ENCODE measurements at places on chromosomes 2 and 18.
A peak's percentile ranks its signal among the peaks of the same experiment; 100 is the strongest.

GRCh38 chr2:12928197-12928774 lies 211.6 kb downstream of the TRIB2 start:
- no peak for DNase-seq
- H3K27ac ChIP-seq, result peak overlapping the region; percentile 15
- peaks cover 3% of the 10 kb centered on the region for H3K36me3 ChIP-seq
- no peaks in the 10 kb centered on the region for H3K27me3 ChIP-seq

DNA sequence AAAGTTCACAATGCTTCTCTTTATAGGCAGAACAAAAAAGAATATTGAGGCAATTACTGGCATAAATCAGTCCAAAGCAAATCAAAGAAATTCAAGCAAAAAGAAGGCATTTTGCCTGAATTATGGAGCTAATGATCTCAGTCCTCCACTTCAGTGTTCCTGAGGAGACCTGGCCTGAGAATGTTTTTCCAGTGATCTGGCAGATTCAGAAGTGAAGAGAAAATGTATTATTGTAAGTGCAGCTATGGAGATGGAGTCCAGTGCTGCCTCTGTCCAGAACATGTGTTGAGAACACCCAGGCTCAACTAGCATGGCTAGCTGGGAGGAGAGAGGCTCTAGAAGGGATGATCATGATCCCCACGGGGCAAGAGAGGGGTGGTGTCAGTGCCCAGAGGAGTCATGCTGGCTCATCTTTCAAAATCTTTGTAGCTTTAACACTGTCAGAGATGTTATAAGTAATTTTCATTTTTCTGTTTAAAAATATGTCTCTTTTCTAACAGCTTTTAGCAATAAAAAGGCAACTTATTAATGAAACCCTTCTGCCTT lies 367.0 kb upstream of the RAB12 start:
- no peaks in the 10 kb centered on the region for H3K36me3 ChIP-seq
- no peaks in the 10 kb centered on the region for H3K27me3 ChIP-seq
- no peak overlapping the region for H3K27ac ChIP-seq
- no peak overlapping the region for H3K4me3 ChIP-seq
- DNase-seq, result no peak

GRCh38 chr2:171235262-171235881 lies 74.7 kb upstream of the TLK1 start:
- H3K4me1 ChIP-seq, result no peaks in the 10 kb centered on the region
- no peak overlapping the region for H3K4me3 ChIP-seq

- H3K36me3 ChIP-seq, result no peaks in the 10 kb centered on the region
- H3K27ac ChIP-seq, result no peak overlapping the region
- H3K4me1 ChIP-seq, result no peaks in the 10 kb centered on the region
- H3K27me3 ChIP-seq, result no peaks in the 10 kb centered on the region
- no peak for DNase-seq
These were observed 1120.8 kb upstream of the TMEFF2 start for GRCh38 chr2:193315428-193316091.

GRCh38 chr2:233100192-233100998 lies 40.3 kb downstream of the INPP5D start:
- peak overlapping the region; percentile 93 for H3K4me3 ChIP-seq
- DNase-seq, result peak; percentile 78
- H3K36me3 ChIP-seq, result peaks cover 75% of the 10 kb centered on the region
- H3K4me1 ChIP-seq, result peaks cover 70% of the 10 kb centered on the region
